Activated CD4-positive, alpha-beta T cell treated with anti-CD3 and anti-CD28 coated beads, Interleukin-2, amount 10 ng/mL, durations not matched to agents 24 days and 14 days (primary cell): ENCODE measurements at places on chromosomes 1 and 21. TPM values are rescaled to one million over a fixed set of nuclear protein-coding genes. Genes with fewer than 3 reads are reported as not detected.

DNA sequence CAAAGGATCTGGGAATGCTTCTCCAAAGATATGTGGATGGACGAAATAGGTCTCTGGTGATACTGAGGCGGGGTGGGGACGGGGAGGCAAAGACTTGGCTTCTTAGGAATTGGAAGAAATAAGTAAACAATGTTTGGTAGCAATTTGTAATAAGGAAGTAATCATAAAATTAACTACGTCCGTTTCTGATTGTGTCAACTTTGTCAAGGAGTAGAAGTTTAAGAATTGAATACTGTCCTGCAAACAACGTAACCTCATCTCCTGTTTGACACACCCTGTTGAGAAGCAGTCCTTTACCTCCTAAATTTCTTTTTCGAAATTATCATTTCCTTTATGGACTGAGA is 471 bp downstream of the POLR3C start:
- no peak for DNase-seq
- H3K27ac ChIP-seq: peak overlapping the region; percentile 93
- no peaks in the 10 kb centered on the region for H3K27me3 ChIP-seq
- H3K4me3 ChIP-seq: peak overlapping the region; percentile 91
- H3K36me3 ChIP-seq: peaks cover 41% of the 10 kb centered on the region

TGFB2 gene
- not detected in 2 replicates for total RNA-seq

DNA sequence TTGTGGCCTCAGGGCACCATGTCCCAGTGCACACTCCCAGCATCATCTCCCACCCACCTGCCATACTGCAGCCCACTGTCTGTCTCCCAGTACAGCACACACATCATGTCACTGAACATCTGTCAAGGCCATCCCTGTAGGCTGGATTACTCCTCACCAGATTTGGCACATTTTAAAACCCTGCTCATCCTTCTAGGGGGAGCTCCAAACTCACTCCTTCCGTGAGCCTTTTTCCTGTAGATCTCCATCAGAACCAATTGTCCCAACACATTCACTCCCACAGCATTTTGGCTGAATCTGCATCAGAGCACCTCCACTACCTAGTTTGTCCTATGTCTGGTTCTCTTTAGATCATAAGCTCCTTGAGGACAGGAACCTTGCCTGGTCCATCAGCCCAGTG is 58.6 kb upstream of the GRIK3 start:
- H3K4me3 ChIP-seq: no peak overlapping the region
- no peak overlapping the region for H3K27ac ChIP-seq
- H3K36me3 ChIP-seq: no peaks in the 10 kb centered on the region
- H3K27me3 ChIP-seq: no peaks in the 10 kb centered on the region
- DNase-seq: no peak

GRCh38 chr1:205709059-205709398 is 28.7 kb upstream of the SLC45A3 start:
- DNase-seq: no peak
- no peaks in the 10 kb centered on the region for H3K27me3 ChIP-seq
- H3K36me3 ChIP-seq: peaks cover 23% of the 10 kb centered on the region
- H3K4me1 ChIP-seq: peaks cover 17% of the 10 kb centered on the region

MRPL37 gene
- total RNA-seq: 158 and 162 TPM in 2 replicates

KPNA6 gene
- 79.4 and 87.6 TPM in 2 replicates for total RNA-seq

GRCh38 chr21:35366394-35367080 is 317.4 kb upstream of the RUNX1 start:
- H3K27ac ChIP-seq: no peak overlapping the region
- H3K36me3 ChIP-seq: no peaks in the 10 kb centered on the region
- no peaks in the 10 kb centered on the region for H3K4me1 ChIP-seq
- no peaks in the 10 kb centered on the region for H3K27me3 ChIP-seq

- H3K4me3 ChIP-seq: no peak overlapping the region
- H3K36me3 ChIP-seq: no peaks in the 10 kb centered on the region
- no peak overlapping the region for H3K27ac ChIP-seq
- no peak for DNase-seq
Observed at GRCh38 chr1:110307239-110307974, 31.8 kb upstream of the RBM15 start.

SPRR2F gene
- total RNA-seq: not detected in 2 replicates

LEMD1 gene
- 0.47 TPM in 1 of 2 replicates, not detected in the other for total RNA-seq

DNA sequence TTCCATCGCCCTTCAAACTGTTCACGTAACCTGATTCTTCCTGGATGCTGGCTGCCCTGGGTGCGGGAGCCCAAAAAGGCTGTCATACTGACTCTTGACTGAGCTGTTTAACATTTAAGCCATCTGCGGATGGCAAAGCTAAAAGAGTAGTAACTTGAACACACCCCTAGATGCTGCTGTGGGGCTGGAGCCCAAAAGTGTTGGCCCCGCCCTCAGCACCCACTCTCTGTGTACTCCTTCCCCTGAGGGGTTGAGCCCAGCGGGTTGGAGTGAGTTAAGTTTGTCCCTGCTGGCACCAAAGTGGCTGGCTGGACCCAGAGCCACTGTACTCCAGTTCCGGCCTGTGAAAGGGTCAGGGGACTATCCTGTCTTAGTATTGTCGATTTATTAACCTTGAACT is 640.6 kb downstream of the PTPRU start:
- H3K27ac ChIP-seq: no peak overlapping the region
- no peaks in the 10 kb centered on the region for H3K4me1 ChIP-seq
- H3K4me3 ChIP-seq: no peak overlapping the region
- no peak for DNase-seq
- H3K36me3 ChIP-seq: no peaks in the 10 kb centered on the region

NHLH1 gene
- total RNA-seq: 0.40 and 0.54 TPM in 2 replicates

FRRS1 gene
- total RNA-seq: 0.24 and 0.28 TPM in 2 replicates

DNA sequence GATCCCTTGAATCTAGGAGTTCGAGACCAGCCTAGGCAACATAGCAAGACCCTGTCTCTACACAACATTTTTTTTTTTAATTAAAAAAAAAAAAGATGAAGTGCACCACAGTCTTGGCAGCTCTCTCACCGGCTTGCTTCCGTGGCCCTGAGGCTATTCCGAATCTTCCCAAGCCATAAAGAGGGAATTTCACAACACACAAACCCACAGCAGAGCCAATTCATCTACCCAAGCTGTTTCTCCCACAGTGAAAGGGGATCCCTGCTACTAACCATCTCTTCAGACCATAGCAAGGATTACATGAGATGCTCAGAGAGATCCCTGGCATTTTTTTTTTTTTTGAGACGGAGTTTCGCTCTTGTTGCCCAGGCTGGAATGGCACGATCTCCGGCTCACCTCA is 8.3 kb upstream of the CHD5 start:
- peaks cover 62% of the 10 kb centered on the region for H3K36me3 ChIP-seq
- peaks cover 14% of the 10 kb centered on the region for H3K4me1 ChIP-seq
- no peak overlapping the region for H3K27ac ChIP-seq
- no peak for DNase-seq
- no peaks in the 10 kb centered on the region for H3K27me3 ChIP-seq
- no peak overlapping the region for H3K4me3 ChIP-seq

OR2M7 gene
- not detected in 2 replicates for total RNA-seq

DNA sequence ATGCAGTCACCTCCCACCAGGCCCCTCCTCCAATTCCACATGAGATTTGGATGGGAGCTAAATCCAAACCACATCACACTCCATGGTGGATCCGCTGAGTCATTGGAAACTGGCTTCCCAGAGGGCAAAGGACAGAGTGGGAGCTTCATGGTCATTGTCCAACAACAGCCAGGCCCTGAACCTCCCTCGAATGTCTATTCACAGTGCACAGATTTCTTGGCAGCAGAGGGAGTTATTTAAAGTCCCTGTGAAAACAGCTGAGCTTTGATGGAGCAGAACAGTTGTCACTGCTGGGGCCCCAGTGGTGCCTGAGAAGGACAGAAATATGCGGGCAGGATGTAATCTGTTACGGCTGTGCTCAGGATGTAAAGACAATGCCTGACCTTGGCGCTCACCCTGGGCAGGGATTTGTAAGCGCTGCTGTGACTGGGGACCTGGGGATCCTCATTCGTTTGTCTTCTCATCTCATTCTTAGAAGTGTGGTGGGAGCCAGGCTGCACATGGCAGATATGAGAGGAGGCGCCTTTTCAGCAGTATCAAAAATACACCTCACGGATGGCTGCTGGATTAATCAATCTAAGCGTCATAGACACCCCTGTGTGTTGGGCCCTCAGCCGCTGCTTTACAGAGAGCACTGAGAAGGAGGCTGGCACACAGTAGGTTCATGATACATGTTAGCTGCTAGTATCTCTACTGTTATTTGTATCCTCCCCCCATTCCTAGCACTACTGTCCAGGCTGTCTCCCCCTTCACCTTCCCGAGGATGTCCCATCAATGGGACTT is 439.4 kb downstream of the PTPRU start:
- H3K4me1 ChIP-seq: no peaks in the 10 kb centered on the region
- H3K27me3 ChIP-seq: peaks cover 4% of the 10 kb centered on the region
- H3K36me3 ChIP-seq: no peaks in the 10 kb centered on the region
- H3K4me3 ChIP-seq: no peak overlapping the region
- DNase-seq: peak; percentile 47

DNA sequence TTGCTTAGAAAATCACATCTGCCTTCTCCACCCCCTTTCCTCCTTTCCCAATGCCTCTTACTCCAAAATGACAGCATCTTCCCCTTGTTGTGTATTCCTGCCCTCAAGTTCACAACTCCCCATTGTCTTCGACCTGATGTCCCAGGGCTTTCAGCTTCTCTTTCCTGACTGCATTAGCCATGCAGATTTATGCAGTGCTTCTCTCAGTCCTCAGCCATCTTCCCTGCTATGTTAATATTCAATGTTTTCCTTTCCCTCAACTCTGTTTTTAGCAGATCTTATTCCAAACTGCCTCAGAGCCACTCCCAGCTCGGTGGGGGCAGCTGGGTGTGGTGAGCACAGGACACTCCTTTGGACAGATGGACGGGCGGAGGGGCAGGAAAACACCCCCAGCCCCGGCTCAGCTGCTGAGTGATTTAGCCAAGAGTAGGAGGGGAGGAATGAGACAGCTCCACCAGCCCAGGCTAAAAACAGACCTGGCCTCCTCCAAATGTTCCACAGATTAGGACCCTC is 71.0 kb downstream of the CD2 start:
- H3K4me1 ChIP-seq: peaks cover 50% of the 10 kb centered on the region
- H3K36me3 ChIP-seq: peaks cover 3% of the 10 kb centered on the region
- no peak for DNase-seq
- no peaks in the 10 kb centered on the region for H3K27me3 ChIP-seq
- H3K4me3 ChIP-seq: peak overlapping the region; percentile 7

DNA sequence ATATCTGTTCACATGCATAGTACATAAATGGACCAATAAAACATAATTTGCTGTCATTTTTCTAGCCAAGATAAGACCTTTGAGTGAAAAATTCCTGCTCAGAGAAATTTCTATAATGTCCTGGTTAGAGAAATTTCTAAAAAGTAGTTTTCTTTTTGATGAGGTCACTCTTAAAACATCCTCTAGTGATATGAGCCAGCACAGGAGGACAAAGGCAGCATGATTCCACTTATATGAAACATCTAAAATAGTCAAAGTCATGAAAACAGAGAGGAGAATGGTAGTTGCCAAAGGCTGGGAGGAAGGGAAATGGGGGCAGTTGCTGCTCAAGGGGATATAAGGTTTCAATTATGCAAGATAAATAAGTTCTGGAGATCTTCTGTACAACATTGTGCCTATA is 239.4 kb downstream of the BACH1 start:
- H3K4me3 ChIP-seq: no peak overlapping the region
- H3K27ac ChIP-seq: no peak overlapping the region
- no peaks in the 10 kb centered on the region for H3K36me3 ChIP-seq
- H3K27me3 ChIP-seq: no peaks in the 10 kb centered on the region
- no peak for DNase-seq
- no peaks in the 10 kb centered on the region for H3K4me1 ChIP-seq

- H3K27me3 ChIP-seq: no peaks in the 10 kb centered on the region
- H3K4me1 ChIP-seq: no peaks in the 10 kb centered on the region
- DNase-seq: peak; percentile 89
- no peak overlapping the region for H3K27ac ChIP-seq
- H3K36me3 ChIP-seq: no peaks in the 10 kb centered on the region
- peak overlapping the region; percentile 66 for H3K4me3 ChIP-seq
Observed at GRCh38 chr1:223081181-223081994, 61.7 kb downstream of the TLR5 start.

CRNN gene
- total RNA-seq: not detected in 2 replicates

GRCh38 chr1:59366346-59366745 is 69.5 kb downstream of the FGGY start:
- no peak for DNase-seq
- no peaks in the 10 kb centered on the region for H3K27me3 ChIP-seq
- no peak overlapping the region for H3K27ac ChIP-seq
- no peaks in the 10 kb centered on the region for H3K4me1 ChIP-seq
- H3K36me3 ChIP-seq: peaks cover 4% of the 10 kb centered on the region

- peak; percentile 93 for DNase-seq
- H3K36me3 ChIP-seq: no peaks in the 10 kb centered on the region
- peaks cover 8% of the 10 kb centered on the region for H3K4me1 ChIP-seq
- H3K4me3 ChIP-seq: no peak overlapping the region
- H3K27ac ChIP-seq: no peak overlapping the region
- H3K27me3 ChIP-seq: peaks cover 31% of the 10 kb centered on the region
Observed at GRCh38 chr1:152001631-152002584, 8.2 kb upstream of the S100A10 start.
